ENCODE measurements at places on chromosomes 3 and 15.

GRCh38 chr15:99096173-99096893, 8.5 kb upstream of the SYNM start:
- no peak for DNase-seq

DNA sequence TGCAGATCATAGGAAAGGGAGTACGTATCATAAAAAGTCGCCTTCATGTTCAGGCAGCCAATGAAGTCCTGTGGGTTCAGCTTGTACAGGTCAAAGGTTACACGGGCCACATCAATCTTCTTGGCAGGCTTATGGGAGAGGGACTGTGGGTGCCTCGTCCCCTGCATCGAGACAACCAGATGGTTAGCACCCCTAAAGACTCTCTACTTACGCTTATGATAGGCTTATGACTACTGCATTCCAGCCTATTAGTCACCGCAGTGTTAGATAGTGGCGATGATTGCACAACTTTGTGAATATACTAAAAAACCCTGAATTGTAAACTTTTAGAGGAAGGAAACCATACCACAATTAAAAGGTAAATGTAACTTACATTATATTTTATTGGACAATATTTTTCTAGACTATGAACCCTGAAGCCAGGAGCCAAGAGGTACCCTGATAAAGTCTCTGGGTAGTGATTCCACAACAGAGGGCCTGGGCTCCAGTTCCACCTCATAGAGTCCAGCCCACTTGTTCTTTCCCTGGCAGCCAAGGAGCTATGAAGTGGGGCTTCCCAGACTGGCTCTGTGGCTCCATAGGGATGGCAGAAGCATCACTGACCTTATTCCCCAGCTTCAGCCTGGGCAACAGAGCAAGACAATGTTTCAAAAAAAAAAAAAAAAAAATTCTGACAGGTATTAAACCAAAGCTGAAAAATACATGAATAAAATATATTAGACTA, 2.5 kb upstream of the FANCD2 start:
- DNase-seq, result no peak

GRCh38 chr3:54714035-54714434, 213.8 kb downstream of the LRTM1 start:
- no peak for DNase-seq

- DNase-seq, result no peak
Measured at GRCh38 chr3:50177346-50177745, 14.1 kb upstream of the GNAT1 start.

DNA sequence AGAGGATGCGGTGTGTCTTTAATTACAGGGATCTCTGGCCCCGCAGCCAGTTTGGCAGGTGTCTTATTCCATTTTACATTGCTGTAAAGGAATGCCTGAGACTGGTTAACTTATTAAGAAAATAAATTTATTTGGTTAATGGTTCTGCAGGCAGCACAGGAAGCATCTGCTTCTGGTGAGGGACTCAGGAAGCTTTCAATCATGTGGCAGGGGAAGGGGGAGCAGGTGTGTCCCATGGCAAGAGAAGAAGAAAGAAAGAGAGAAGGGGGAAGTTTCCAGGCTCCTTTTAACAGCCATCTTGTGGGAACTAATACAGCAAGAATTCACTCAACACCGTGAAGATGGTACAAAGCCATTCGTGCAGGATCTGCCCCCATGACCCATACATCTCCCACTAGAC, 128.0 kb upstream of the CRBN start:
- no peak for DNase-seq

- DNase-seq, result no peak
Measured at GRCh38 chr3:17116007-17116600, 231.3 kb downstream of the PLCL2 start.

- DNase-seq, result no peak
Measured at GRCh38 chr3:49296781-49297411, 19.9 kb upstream of the C3orf62 start.

DNA sequence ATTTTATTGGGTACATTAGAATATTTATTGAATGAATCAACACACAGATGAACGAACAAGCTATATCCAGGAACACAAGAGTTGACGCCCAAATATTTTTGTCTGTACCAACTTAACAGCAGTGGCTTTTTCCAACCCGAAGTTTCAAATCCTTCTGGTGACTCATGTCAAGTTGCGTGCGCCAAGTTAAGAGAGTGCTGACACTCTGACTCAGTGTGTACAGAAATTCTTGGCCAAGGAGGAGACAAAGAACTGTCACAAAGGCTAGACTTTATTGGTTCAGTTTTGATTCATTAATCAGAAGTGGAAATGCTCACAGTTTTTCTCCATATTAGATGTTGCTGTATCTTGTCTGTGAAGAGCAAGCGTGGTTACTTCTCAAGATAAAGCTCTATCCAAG, 59.6 kb upstream of the TSC22D2 start:
- no peak for DNase-seq

DNA sequence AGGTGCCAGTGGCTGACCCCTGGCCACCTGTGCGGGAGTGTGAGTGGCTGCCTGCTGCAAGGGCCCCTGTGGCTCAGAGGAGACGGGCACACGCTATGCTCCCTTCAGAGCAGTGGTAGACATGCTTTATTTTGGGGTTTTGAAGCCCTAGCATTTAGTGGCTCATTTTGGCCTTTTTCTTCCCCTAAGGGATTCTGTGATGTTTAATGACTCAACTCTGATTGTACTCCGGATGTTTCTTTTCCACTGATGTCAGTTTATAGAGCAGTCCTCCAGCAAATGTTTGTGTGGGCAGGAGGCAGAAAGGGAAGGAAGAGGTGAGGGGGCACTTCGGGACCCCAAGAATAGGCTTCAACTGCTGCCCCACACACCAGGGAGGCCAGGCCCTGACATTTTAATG, 288.9 kb upstream of the C2CD4B start:
- DNase-seq, result no peak

DNA sequence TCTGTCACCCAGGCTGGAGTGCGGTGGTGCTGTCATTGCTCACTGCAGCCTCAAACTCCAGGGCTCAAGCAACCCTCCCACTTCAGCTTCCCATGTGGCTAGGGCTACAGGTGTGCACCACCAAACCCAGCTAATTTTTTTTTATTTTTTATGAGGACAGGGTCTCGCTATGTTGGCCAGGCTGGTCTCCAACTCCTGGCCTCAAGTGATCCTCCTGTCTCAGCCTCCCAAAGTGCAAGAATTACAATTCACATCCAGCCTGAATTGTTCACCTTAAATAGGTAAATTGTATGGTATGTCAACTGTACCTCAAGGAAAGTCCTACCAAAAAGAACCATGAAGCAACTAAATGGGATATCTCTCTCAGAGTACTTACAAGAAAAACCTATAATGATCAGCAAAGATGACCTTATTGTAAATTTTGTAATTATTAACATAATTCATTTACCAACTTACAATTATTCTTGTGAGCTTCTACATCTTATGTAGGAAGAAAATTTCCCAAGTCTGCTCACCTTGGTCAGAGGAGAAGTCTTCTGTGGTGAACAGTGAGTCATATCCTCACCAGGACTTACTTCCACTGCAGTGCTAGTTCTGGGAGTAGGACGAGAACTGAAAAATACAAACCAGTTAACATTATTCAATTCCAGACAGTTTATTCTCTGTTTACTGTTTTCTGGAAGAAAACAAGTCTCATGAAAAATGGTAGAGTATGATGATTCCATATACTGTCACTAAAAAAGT, 54.4 kb downstream of the ULK4 start:
- DNase-seq, result no peak

GRCh38 chr3:85672761-85673160, 714.0 kb downstream of the CADM2 start:
- no peak for DNase-seq

DNA sequence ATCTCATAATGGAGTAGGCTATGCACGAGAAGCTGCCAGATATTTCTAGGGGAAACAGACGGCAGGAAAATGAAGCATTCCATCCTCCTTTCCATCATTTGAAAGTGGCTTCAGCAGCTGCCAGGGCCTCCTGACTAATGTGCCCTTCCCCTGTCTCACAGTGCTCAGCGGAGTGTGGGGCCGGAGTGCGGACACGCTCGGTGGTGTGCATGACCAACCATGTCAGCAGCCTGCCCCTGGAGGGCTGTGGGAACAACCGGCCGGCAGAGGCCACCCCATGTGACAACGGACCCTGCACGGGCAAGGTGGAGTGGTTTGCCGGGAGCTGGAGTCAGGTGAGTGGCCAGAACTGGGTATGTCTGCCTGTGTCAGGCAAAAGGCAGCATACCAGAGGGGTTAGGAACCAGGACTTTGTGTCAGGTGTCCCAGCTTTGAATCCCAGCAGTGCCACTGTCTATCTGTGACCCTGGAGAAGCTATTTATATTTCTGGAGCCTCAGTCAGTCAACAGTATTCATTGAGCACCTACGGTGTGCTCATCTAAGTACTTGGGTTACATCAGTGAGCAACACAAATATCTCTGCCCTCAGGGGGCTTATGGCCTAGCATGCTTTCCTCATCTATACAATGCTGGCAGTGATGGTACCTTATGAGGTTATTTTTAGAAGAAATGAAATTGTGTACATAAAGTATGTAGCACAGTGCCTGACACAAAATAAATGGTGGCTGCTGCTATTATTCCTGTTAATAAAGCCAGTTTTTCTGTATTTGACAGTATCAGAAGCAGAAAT, 52.4 kb upstream of the NR2E3 start:
- DNase-seq, result no peak

GRCh38 chr15:64006642-64007041, 39.6 kb downstream of the DAPK2 start:
- DNase-seq, result no peak

DNA sequence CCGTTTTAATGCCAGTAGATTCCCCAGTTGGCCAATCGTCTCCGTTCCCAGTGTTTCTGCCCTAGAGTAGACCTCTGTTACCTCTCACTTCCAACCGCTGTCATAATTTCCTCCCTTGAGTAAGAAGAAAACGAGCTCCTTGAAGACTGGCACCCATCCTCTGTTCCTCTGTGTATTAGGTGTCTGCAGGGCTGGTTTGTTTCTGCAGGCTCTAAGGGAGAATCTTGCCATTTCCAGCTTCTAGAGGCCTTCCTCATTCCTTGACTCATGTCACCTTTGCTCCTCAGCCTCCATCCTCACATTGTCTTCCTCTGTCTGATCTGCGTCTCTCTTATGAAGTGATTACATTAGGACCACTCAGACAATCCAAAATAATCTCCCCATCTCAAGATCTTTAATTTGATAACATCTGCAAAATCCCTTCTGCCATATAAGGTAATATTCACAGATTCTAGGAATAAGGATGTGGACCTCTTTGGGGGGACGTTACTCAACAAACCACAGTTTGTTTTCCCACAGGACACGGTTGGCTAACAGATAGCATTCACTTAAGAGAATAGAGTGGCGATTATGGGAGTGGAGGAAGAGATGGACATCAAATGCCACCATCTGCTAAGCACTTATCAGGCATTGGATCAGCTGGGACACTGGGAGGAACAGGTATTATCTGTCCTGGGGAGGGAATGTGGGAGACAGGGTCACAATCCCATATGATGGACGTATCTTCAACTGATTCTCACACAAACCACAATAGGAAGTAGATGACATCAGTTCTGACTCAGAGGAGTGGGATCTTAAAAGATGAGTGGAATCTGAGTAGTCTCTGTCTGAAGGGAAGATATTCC, 17.1 kb downstream of the ARHGAP31 start:
- DNase-seq, result no peak

DNA sequence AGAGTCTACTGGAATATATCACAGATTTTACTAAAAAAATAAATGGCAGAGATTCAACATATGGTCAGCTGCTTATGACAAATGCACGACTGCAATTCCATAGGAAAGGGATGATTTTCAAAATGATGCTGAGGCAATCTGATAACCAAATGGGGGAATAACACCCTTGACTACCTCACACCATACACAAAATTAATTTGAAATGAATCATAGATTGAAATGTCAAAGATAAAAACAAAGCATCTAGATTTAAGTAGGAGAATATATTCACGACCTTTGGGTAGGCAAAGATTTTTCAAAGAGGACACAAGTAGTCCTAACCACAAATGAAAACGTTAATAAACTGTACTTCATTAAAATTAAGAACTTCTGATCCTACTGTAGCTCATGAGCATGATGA, 11.2 kb downstream of the SENP7 start:
- no peak for DNase-seq

DNA sequence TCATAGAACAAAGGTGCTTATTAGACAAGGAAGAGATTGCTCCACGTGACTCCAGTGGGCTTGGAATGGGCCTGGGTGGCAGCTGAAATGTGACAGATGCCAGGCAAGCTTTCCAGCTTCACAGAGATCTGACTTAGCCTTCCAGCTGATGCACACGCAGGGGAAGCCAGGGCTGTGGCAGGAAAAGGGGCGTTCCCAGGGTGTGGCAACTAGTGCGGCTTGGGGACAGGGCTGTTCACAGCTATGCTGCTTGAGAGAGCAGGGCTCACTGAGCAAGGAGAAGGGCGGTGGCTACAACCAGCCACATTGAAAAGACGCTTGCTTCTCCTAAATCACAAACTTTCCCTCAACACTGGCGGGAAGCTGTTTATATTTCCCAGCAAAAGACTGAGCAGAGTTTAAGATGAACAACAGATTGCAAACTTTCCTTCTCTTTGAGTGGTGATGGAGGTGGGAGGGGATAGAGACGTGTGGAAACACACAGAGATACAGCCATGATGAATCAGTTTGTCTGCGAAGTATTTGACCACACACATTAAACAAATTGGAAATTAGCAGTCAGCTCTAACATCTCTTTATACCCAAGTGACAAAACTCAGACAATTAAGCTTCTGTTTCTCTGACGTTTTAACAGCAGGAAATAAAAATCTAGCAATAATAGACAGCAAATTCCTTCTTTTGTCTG, 127.5 kb downstream of the BDH1 start:
- DNase-seq, result no peak

DNA sequence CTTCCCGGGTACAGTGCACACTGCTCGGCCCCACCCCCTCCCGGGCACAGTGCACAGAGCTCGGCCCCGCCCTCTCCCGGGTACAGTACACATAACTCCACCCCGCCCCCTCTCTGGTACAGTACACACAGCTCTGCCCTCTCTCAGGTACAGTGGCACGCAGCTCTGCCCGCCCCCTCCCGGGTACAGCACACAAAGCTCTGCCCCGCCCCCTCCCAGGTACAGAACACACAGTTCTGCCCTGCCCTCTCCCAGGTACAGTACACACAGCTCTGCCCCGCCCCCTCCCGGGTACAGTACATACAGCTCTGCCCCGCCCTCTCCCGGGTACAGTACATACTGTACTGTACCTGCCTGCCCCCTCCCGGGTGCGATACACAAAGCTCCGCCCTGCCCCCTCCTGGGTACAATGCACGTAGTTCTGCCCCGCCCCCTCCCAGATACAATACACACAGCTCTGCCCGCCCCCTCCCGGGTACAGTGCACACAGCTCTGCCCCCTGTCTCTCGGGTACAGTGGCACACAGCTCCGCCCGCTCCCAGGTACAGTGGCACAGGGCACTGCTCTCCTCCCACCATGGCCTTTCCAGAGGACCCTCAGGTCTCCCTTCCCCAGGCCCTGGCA, 16.4 kb upstream of the PRR20G start:
- no peak for DNase-seq

- no peak for DNase-seq
Measured at GRCh38 chr3:8595695-8596115, 48.9 kb downstream of the SSUH2 start.

GRCh38 chr3:161016417-161017313, 88.5 kb downstream of the B3GALNT1 start:
- no peak for DNase-seq
